ENCODE measurements at places on chromosomes 1 and 21.
A peak's percentile ranks its signal among the peaks of the same experiment; 100 is the strongest.

DNA sequence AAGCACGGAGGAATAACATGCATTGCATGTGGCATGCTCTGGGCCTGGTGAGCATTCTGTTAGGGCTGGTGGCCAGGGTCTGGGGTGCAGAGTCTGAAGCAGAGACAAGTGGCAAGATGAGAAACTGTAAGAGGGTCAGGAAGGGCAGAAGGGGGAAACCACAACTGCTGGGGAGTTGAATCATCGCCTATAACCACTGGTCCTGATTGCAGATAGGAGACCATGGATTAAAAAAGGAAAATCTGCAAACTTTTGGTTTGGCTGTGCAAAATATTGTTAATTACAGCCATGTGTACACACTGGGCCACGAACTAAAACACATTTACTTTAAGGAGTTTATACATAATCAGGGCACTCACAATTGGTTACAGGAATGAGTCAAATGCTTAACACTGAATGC is 76.6 kb downstream of the TGFBR3 start:
- DNase-seq: no peak

DNA sequence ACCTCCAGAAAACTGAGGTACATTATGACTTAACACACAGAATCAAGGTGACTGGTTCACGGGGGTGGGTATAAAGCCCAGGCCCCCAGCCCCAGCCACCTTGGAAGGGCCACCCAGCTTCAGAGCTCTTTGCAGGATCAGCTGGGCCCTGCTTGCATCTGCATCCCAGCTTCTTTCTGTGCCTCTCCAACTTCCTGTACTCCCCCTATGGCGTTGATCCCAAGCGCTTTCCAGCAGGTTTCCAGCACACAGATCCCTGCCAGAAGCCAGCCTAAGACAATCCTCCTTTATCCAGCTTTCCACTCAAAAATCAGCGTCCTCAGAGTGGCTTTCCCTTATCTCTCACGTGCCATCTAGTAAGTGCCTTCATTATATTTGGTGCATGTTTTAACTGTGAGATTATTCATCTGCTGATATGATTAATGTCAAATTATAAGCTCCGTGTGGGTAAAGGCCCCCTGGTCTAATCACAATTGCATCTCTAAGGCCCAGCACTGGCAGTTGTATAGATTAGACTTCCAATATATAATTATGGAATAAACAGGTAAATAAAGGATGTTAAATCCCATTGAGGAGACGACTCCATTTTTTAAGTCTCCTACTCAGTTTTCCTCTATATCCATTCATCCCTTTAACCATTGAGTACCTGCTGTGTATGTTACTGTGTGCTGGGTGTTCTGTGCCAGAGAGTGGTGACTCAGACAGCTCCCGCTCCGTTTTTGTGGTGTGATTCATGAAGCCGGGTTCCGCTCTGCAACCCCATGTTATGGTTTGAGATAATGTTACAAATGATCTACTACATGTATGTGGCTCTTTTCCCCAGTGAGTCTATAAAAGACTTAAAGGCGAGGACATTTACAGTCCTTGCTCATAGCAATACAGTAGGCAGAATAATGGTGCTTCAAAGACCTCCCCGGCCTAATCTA is 387.6 kb downstream of the PCP4 start:
- no peak for DNase-seq

GRCh38 chr1:37606481-37607263 is 10.9 kb upstream of the GNL2 start:
- no peak for DNase-seq

GRCh38 chr1:161226320-161226711 is 456 bp downstream of the TOMM40L start:
- no peak for DNase-seq

DNA sequence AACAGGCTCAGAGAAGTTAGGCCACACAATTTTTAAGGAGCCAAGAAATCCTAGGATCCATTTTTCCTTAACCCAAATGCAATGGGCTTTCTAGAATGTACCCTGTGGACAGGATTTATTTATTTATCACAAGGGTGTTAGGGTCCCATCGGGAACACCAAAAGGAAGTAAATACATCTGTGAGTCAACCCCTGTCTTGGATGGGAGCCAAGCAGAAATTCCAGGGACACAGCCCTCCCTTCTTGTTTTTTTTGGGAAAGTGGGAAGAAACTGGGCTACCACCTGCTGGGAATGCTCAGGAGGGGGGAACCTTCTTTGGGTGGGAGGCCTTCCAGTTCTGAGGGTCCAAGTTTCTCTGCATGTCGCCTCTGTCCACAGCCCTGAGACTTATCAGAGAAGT is 1.3 kb downstream of the CRNN start:
- no peak for DNase-seq

GRCh38 chr1:119808972-119809550 is 2.2 kb downstream of the REG4 start:
- peak; percentile 12 for DNase-seq

- no peak for DNase-seq
Observed at GRCh38 chr21:36988536-36988935, 18.0 kb upstream of the RIPPLY3 start.

DNA sequence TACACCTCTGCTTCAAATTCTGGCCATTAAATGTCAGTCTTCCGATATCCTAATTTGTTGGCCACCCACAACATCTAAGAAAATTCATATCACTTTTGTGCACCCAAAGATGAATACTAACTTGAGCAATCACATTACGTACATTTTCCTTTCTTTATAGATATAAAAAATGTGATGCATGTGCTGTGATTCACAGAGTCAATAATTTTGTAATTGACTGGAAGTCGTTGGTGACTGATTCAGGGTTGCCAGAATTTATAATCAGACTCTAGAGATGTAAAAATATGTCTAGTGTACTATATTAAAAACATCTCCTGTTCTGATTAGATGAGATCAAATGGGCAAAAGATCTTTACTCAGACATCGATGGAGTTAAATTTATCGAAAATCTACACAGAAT is 150.0 kb upstream of the KCTD3 start:
- no peak for DNase-seq

GRCh38 chr21:37682966-37683365 is 233.3 kb downstream of the KCNJ6 start:
- DNase-seq: no peak

GRCh38 chr1:101298663-101299062 is 61.8 kb downstream of the S1PR1 start:
- no peak for DNase-seq
